Mesothelial cell of epicardium (in vitro differentiated cells): ENCODE measurements at places on chromosomes 1 and 21. TPM values are rescaled to one million over a fixed set of nuclear protein-coding genes. Genes with fewer than 3 reads are reported as not detected.
A peak's percentile ranks its signal among the peaks of the same experiment; 100 is the strongest.

GRCh38 chr1:115757856-115758255, 10.7 kb downstream of the CASQ2 start:
- H3K36me3 ChIP-seq = peaks cover 2% of the 10 kb centered on the region
- H3K27me3 ChIP-seq = no peaks in the 10 kb centered on the region
- DNase-seq = no peak
- H3K27ac ChIP-seq = no peak overlapping the region

GRCh38 chr1:205955499-205955898, 12.2 kb upstream of the SLC26A9 start:
- peaks cover 51% of the 10 kb centered on the region for H3K27me3 ChIP-seq
- no peak overlapping the region for H3K4me3 ChIP-seq
- peaks cover 2% of the 10 kb centered on the region for H3K4me1 ChIP-seq

DNA sequence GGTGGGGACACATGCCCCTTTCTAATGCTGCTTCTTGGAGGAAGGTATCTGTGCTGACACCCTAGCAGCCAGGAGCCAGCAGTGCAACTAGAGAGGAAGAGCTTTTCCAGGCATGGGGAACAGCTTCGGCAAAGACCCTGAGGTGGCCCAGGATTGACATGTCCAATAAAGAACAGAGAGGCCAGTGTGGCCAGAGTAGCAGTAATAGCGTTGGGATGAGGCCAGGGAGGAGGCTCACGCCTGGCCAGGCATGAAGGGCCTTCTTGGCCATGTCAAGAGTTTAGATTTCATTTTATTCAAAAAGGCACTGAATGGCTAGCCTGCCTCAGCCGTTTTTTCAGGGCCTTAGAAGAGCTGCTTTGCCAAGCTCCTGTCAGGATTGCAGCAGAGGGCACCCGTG, 16.3 kb upstream of the ADAMTSL4 start:
- no peak overlapping the region for H3K4me3 ChIP-seq
- no peaks in the 10 kb centered on the region for H3K27me3 ChIP-seq
- peaks cover 14% of the 10 kb centered on the region for H3K4me1 ChIP-seq

Gene EPS8L3
- total RNA-seq = 0.13 to 0.34 TPM in 2 of 3 replicates, not detected in the other

Gene CYP4A11
- not detected in 3 replicates for total RNA-seq

DNA sequence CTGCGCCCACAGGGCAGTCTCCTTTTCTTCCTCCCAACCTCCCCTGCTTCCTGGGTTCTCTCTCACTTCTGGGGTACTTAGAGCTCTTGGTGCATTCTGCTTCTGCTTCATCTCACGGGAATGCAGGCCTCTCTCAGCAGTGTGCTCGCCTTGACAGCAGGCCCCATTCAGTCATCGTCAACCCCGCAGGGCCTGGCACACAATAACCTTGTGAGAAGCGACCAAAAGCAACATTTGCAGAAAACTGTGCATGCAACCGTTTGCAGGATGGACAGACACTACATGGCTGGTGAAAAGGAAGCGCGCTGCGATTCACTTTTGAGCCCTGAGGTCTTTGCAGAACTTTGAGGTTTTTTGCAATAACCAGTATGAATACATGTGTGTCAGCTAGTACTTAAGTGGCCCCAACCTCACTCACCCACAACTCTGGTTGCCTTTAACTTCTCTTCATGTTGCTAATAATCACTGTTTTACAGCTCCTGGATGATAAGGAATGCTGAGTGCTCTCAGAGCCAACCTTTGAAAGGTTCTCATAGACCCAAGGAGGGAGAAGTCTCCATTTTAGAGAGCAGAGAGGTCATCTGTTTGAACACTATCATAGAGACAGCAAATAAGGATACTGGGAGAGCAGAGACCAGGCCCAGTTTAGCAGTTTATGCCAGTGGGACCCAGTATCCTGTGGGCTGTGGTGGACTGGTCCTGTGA, 2.5 kb upstream of the CD160 start:
- H3K4me1 ChIP-seq = peaks cover 11% of the 10 kb centered on the region
- no peaks in the 10 kb centered on the region for H3K36me3 ChIP-seq
- H3K27ac ChIP-seq = no peak overlapping the region

Gene VWA1
- 57.0 to 59.1 TPM (median 57.7 TPM) in 3 replicates for total RNA-seq

- no peaks in the 10 kb centered on the region for H3K27me3 ChIP-seq
- peaks cover 16% of the 10 kb centered on the region for H3K4me1 ChIP-seq
- DNase-seq = no peak
Measured at GRCh38 chr1:151945725-151946722, 36.7 kb upstream of the THEM4 start.

DNA sequence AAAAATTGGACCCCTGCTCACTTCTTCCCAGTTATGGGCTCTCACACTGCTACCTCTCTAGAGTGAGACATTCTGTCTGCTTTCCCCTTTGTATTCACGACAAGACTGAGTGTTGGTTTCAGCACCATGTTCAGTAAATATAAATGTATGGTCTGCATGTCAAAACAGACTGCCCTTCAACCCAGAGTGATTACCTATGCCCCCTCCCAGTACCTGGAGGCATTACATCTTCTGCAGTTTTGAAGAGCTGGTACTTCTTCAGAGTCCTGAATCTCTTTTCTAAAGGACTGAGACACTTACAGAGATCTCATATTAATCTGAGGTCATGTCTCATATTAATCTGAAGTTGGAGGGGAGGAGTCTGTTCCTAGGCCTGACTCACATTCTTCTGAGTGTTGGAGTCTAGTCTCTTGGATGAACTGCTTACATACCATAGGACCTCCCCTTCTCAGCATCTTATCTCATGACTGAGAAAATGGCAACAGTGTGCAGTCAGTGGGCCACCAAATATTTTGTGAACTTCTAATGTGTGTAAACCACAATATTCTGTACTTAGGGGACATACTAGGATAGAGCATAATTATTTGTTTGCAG, 80.3 kb downstream of the RGL1 start:
- H3K27ac ChIP-seq = peak overlapping the region; percentile 52
- no peaks in the 10 kb centered on the region for H3K27me3 ChIP-seq
- peaks cover 78% of the 10 kb centered on the region for H3K4me1 ChIP-seq
- no peak overlapping the region for H3K4me3 ChIP-seq
- peaks cover 35% of the 10 kb centered on the region for H3K36me3 ChIP-seq
- DNase-seq = no peak

Gene SLC25A34
- 6.1 to 7.0 TPM (median 6.6 TPM) in 3 replicates for total RNA-seq

DNA sequence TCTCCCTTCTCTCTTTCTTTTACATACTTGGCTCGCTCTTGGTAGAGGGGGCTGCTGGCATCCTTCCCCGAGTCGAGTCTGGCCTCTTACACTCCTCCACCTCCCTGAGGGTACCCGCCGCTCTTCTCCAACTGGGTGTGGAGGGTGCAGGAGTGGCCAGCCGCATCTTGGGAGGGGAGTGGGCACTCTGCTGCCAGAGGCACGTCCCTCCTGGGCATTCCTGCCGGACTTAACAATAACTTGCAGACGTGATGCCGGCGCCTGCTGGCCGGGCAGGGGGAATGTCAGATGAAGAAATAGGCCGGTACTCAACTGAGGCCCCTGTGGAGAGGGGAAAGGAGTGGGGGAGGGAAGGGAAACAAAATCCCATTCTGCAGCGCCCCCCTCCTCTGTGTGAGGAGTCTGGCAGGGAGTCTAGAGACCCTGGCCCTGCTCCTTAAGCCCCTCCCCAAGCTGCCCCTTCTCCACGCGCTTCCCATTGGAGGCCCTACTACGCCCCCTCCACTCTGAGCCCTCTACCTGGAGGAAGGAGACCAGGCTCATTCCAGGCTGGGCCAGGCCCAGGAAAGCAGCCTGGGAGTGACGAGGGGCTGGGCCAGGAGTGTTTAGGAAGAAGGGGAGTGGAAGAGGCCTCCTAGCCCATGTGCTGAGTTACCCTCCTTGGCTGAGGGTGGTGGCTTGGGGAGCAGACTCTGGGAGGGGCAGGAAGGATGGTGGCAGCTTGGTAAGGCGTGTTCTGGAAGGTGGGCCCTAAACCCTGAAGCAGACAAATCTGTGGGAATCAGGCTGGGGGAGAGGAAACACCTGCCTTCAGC, 1.8 kb downstream of the ATP2B4 start:
- peak overlapping the region; percentile 98 for H3K27ac ChIP-seq
- no peaks in the 10 kb centered on the region for H3K27me3 ChIP-seq
- peaks cover 7% of the 10 kb centered on the region for H3K36me3 ChIP-seq
- peak; percentile 66 for DNase-seq

DNA sequence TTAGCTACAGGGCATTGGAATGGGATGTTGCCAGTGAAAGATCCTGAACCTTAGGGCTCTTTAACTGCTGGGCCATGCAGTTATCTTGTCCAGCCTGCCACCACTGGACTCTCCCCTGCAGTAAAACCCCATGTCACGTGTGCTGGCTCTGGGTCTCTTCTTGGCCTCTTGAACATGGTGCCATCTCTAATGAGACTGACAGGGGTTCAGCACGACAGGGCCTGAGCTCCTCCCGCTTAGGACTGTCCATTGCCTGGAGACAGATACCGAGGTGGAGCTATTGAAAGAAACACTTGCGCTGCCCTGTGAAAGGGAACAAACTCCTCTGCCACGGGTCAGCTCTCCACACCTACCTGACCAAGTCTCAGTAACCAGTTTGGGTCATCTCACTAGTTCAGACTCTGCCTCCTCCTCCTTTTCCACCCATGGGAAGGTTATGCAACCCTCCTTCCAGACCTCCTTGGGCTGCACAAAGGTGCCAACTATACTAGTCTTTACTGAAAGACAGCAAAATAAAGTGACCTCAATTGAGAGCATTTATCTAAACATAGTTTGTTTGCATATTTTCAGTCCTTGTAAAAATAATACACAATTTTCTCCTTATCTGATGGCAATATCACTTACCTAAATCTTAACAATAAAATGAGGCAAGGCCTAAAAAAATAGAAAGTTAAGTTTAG, 66.0 kb downstream of the GNG12 start:
- no peak overlapping the region for H3K27ac ChIP-seq
- no peaks in the 10 kb centered on the region for H3K27me3 ChIP-seq
- H3K4me3 ChIP-seq = no peak overlapping the region
- no peaks in the 10 kb centered on the region for H3K36me3 ChIP-seq

Gene DNAI4
- 8.9 to 12.8 TPM (median 9.3 TPM) in 3 replicates for total RNA-seq

- H3K4me1 ChIP-seq = peaks cover 7% of the 10 kb centered on the region
- H3K27me3 ChIP-seq = peaks cover 11% of the 10 kb centered on the region
Measured at GRCh38 chr1:221157026-221157761, 278.0 kb downstream of the HLX start.

Gene SHISA4
- total RNA-seq = 8.3 to 11.5 TPM (median 9.8 TPM) in 3 replicates

Gene GBP2
- total RNA-seq = 3.8 to 4.4 TPM (median 4.1 TPM) in 3 replicates

GRCh38 chr1:43789604-43790550, 82.5 kb downstream of the ST3GAL3 start:
- no peak overlapping the region for H3K27ac ChIP-seq
- no peaks in the 10 kb centered on the region for H3K27me3 ChIP-seq
- H3K36me3 ChIP-seq = no peaks in the 10 kb centered on the region
- no peak overlapping the region for H3K4me3 ChIP-seq
- H3K4me1 ChIP-seq = no peaks in the 10 kb centered on the region

DNA sequence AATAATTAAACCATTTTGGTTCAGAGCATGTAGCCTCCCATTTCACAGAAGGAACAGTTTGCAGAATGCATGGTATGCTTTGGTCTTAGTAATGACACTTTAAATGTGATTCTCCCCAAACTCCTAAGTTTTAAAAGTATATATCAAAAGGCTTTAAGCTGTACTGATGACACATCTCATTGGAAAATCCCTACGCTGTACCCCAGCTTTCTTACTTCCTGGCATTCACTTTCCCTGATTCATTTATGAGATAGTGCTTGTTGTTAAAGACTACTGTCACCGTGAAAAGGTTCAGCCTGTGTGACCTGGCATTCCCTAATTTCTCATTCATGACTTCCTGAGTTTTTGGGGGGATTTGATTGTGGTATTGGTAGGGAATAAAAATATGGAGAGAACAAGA, 53.4 kb downstream of the MPZL1 start:
- H3K27me3 ChIP-seq = no peaks in the 10 kb centered on the region
- no peaks in the 10 kb centered on the region for H3K4me1 ChIP-seq
- DNase-seq = no peak
- H3K36me3 ChIP-seq = peaks cover 75% of the 10 kb centered on the region
- no peak overlapping the region for H3K27ac ChIP-seq

DNA sequence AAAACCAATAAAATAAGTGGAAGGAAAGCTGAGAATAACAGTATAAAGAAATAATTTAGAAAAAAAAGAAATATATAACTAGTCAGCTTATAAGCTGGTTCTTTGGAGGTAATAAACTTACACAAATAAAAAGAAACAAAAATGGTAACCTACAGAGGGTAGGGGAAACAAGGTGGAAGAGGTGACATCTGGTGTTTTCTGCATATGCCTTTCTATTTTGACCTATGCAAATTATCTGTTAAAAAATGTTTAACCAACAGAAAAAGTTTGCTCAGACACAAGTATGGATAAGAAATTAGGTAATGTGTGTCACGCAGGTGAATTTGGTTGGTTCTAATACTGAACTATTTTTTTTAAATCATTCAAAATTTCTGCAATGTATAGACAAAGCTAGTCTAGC, 53.6 kb upstream of the DMRTA2 start:
- no peaks in the 10 kb centered on the region for H3K27me3 ChIP-seq
- no peak overlapping the region for H3K4me3 ChIP-seq
- H3K36me3 ChIP-seq = no peaks in the 10 kb centered on the region

GRCh38 chr1:22582661-22583635, 19.7 kb downstream of the EPHA8 start:
- no peak for DNase-seq
- peaks cover 11% of the 10 kb centered on the region for H3K27me3 ChIP-seq
- H3K36me3 ChIP-seq = no peaks in the 10 kb centered on the region

DNA sequence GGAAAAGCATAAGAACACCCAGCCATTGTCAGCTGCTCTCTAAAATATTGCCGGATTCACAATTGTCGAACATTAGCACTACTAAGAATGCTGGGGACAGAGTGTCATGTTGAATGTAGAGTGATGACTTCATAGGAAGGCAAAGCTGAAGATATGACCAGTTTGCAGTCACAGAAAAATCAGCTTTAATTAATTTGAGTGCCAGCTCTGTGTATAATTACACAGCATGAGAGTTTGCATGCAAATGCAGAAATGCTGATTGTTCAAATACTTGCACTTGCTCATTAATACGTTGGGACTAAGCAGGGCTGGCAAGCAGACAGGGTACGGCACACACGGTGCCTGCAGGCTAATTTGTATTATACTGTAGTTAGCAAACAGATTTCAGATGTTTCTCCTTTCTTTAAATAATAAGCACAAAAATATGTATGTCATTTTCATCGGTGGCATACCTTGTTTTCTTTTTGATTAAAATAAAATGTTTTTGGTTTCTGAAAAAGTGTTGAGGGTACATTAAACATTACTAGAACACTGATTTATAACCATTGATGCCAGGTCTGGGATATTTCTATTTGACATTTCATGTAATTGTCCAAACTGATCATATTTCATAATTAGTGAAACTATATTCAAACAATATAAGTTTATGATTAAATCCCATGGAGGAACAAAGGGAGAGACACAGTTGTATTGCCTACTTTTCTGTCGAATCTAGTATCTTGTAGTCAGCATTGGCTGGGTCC, 99.8 kb upstream of the ADGRL2 start:
- H3K4me3 ChIP-seq = no peak overlapping the region
- H3K36me3 ChIP-seq = peaks cover 2% of the 10 kb centered on the region
- no peak overlapping the region for H3K27ac ChIP-seq
- no peak for DNase-seq
- no peaks in the 10 kb centered on the region for H3K27me3 ChIP-seq

GRCh38 chr1:34178072-34178471, 1.4 kb downstream of the C1orf94 start:
- no peaks in the 10 kb centered on the region for H3K4me1 ChIP-seq
- peaks cover 89% of the 10 kb centered on the region for H3K27me3 ChIP-seq
- no peak for DNase-seq
- H3K4me3 ChIP-seq = no peak overlapping the region
- H3K36me3 ChIP-seq = no peaks in the 10 kb centered on the region
- no peak overlapping the region for H3K27ac ChIP-seq
